MG63 (cell line): ENCODE measurements at places on chromosomes 6 and 20. TPM values are rescaled to one million over a fixed set of nuclear protein-coding genes. Genes with fewer than 3 reads are reported as not detected.
A peak's percentile ranks its signal among the peaks of the same experiment; 100 is the strongest.

DNA sequence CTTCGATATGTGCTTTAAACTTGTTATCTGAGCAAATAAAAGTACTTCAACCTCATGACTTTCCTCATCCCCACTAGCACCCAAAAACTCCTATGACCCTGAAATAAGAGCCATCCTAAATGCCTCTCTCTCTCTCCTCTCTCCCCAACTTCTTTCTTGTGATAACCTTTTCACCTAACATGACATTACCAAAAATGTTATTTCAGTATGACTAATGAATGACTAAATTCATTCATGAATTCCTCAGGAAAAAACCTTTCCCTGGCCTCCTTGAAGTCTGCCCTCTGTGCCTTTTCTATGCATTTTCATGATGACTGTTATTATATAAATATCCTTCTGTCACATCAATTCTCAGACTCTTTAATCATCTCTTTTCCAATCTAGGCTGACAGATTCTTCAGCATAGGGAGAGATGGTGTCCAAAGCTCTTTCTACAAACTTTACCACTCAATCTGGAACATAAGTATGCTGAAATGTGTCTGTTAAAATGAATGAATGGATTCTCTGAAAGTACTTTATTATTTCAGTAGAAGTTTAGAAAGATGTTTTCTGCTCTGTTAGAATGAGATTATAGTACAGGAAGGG lies 114.3 kb upstream of the GGTLC1 start:
- DNase-seq = no peak

DNA sequence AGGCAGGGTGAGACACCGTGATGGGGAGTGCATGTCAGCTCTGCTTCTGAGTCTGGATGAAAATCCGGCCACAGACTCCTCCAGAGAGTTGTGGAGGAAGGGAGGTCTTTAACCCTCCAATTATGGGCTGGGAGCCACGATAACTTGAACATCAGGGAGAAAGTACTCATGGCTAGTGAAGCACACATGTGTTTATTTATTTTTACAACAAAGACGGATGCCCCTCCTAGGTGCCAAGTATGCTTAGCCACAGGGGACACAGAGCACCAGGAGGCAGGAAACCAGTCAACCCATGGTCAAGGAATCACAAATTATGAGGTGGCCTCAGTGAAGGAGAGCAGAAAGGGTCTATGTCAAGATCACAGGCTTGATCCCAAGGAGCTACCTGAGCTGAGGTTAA lies 54.1 kb downstream of the ZNF217 start:
- DNase-seq = peak; percentile 53

HDGFL1 gene
- not detected in 2 replicates for total RNA-seq

SLC39A7 gene
- 397 and 459 TPM in 2 replicates for total RNA-seq

- no peak for DNase-seq
Measured at GRCh38 chr6:124590001-124590400, 372.2 kb upstream of the RNF217 start.

DNA sequence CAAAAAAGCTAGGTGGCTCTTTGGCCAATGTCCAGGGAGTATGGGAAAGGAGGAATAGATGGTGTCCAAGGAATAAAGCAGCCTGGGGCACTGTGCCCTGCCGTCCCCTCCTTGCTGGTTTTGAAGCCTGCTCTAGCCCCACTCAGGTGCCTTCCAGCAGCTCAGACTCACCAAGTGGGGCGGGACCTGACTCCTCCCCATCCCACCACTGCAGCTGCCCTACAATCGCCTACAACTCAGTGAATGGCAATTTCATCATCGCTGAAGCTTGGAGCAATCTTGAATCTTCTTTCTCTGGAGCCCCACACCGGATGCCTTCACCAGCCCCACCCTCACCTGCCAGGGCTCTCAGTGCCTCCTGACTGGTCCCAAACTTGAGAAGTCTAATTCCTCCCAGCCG lies 56.4 kb upstream of the NXT1 start:
- DNase-seq = no peak

GRCh38 chr20:43744966-43745730 lies 18.3 kb upstream of the GTSF1L start:
- no peak for DNase-seq

TBX18 gene
- 16.4 and 31.6 TPM in 2 replicates for total RNA-seq

DNA sequence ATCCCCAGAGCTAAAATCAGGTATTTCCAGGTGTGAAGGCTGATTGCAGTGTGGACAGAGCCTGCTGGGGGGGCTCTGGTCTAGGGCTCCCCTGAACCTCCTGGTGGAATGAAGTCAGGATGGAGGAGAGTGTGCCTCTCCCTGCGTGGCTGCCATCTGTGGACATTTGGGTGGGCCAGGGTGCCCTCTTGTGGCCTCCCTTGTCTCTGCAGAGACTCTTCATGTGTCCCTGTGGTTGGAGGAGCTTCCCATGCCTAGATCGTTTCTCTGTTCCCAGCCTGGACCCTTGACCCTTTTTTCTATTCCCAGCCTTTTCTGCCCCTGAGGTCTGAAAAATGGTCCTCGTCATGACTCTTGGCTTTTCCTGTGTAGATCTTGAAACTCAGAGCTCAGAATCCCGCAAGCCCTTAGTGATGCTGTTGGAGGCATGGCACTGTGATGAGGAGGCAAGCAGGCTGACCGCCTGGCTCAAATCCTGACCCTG lies 9.9 kb upstream of the PSMF1 start:
- peak; percentile 26 for DNase-seq

- DNase-seq = no peak
Measured at GRCh38 chr6:79989641-79990040, 14.8 kb upstream of the TTK start.

GJA1 gene
- 12.2 and 20.6 TPM in 2 replicates for total RNA-seq

ABT1 gene
- total RNA-seq = 21.8 and 22.6 TPM in 2 replicates

DNA sequence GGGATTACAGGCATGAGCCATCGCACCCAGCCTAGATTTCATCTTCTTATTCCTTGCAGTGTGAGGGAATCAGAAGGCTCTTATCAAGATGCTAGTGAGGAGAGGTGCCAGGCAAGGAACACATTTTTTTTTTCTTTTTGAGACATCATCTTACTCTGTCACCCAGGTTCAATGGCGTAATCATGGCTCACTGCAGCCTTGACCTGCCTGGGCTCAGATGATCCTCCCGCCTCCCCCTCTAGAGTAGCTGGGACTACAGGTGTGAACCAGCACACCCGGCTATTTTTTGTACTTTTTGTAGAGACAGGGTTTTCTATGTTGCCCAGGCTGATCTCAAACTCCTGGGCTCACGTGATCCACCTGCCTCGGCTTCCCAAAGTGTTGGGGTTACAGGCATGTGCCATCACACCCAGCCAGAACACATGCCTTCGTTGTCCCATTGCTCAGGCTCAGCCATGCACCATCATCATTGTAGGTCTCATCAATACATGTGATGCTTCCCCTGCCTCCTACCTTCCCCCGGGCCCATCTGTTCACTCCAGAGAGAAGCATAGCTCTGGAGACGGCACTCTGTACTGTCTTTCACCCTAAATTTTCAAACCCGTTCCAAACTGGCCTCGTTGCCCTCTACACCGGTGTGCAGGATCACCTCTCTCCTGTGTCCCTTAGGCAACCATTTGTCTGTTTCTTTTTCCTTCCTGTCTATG lies 10.1 kb downstream of the FLOT1 start:
- no peak for DNase-seq

CHRNA4 gene
- total RNA-seq = not detected in 2 replicates

TMEM74B gene
- total RNA-seq = not detected in 2 replicates
